Activated CD4-positive, alpha-beta T cell treated with anti-CD3 and anti-CD28 coated beads, Interleukin-2, amount 10 ng/mL, durations not matched to agents 24 days and 14 days (primary cell): ENCODE measurements at places on chromosomes 5 and 9. TPM values are rescaled to one million over a fixed set of nuclear protein-coding genes. Genes with fewer than 3 reads are reported as not detected.

The RIGI gene
- total RNA-seq: 5.5 and 6.1 TPM in 2 replicates

The SPATA31A3 gene
- not detected in 2 replicates for total RNA-seq

DNA sequence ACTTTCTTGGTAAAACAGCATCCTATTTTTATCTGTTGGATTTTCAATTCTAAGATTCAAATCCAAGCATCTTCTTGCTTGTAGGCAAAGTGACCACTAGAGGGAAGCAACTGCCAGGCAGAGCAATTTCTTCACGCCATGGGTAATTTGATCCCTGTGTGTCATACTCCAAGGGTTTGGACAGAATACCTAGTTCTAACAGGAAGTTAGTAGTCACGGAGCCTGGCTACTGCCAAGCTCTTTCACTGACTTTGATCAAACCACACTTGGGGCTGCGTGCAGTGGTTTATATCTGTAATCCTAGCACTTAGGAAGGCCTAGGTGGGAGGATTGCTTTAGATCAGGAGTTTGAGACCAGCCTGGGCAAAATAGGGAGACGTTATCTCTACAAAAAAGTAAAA lies 473.6 kb upstream of the TNC start:
- peak; percentile 57 for DNase-seq

- DNase-seq: no peak
Observed at GRCh38 chr9:6305954-6306563, 22.1 kb upstream of the TPD52L3 start.

The PCDHA4 gene
- not detected in 2 replicates for total RNA-seq

The ZNF782 gene
- 4.3 and 5.1 TPM in 2 replicates for total RNA-seq

The HNRNPA0 gene
- total RNA-seq: 38.3 and 38.6 TPM in 2 replicates

GRCh38 chr5:33848554-33848953 lies 43.2 kb downstream of the ADAMTS12 start:
- DNase-seq: no peak

The LCN15 gene
- total RNA-seq: not detected in 2 replicates

The CCDC183 gene
- total RNA-seq: 0.14 and 0.42 TPM in 2 replicates

The NUTM2F gene
- total RNA-seq: not detected in 2 replicates

The PPP2R2B gene
- 0.12 TPM in 1 of 2 replicates, not detected in the other for total RNA-seq

DNA sequence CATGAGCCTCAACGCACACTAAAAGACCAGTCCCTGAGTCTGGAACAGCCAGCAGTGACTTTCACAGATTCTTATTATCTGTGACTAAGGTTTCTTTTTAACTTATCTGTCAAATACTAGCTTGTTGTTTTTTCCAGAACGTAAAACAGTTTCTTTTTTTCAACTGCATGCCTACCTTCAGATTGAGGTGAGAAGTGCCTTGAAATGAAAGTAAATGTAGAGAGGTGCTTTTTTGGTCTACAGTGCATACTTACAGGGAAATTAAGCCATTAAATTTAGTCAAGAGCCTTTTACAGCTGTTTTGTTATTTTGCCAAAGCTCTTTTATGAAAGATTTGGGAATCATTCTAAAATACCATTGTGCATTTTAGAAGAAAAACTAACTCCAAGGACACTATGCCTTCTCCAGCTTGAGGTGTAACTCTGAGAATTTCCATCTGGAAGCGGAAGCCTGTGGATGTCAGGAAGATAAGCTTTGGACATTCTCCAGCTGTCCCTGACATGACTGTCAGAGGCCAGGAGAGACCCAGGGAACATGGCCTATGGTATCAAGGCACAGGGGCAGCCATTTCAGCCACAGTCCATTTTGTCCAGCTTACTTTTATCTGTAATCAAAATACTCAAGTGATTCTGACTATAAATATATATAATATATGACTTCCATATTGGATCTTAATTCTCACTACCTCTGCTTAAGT lies 230.3 kb downstream of the GLIS3 start:
- no peak for DNase-seq

DNA sequence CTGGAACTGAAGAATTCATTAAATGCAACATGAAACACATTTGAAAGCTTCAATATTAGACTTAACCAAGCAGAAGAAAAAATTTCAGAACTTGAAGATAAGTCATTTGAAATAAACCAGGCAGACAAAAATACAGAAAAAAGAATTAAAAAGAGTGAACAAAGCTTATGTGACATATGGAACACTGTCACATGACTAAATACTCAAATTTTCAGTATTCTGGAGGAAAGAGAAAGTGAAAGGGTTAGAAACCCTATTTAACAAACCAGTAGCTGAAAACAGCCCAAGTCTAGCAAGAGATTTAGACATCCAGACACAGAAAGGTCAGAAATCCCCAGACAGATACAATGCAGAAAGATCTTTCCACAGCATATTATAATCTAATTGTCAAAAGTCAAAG lies 37.1 kb upstream of the SH3TC2 start:
- DNase-seq: no peak

GRCh38 chr9:95468791-95469190 lies 48.0 kb downstream of the PTCH1 start:
- DNase-seq: no peak

The NPR2 gene
- total RNA-seq: 11.3 and 15.4 TPM in 2 replicates

The TDRD7 gene
- 5.5 and 6.3 TPM in 2 replicates for total RNA-seq

DNA sequence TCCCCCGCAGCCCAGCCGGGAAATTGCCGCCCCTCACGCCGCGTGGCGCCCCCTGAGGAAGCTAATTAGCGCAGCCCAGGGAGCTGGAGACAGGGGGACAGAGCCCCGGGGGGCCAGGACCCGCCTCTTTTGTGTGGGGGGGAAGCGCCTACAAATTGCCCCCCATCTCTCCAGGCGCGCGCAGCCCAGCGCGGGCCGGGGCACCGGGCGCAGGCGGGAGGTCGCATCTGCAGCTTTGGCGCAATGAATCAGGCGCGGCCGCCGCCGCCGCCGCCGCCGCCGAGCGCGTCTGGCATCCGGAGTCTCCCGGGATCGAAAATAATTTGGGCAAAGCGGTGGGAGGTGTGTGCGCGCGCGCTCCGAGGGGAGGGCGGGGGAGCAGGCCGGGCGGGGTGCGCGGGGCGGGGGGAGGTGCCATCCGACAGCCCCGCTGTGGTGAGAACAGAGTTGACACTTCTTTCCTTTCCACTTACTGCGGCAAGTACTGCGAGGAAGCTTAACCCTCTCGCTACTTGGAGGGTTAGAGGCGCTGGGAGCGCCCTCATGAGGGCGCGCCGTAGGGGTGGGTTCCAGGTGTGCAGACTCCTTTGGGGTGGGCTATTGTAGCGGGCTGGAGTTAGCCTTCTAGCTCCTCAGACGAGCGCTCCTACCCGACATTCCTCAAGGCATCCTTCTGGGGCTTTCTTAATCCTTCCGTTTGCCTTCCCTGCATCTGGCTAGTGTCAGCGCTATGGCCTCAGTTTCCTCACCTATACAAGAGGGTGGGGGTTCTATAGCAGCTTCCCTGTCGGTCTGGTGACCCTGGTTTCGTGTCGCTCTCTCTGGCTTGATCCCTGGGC lies 63.1 kb downstream of the CXXC5 start:
- peak; percentile 78 for DNase-seq

DNA sequence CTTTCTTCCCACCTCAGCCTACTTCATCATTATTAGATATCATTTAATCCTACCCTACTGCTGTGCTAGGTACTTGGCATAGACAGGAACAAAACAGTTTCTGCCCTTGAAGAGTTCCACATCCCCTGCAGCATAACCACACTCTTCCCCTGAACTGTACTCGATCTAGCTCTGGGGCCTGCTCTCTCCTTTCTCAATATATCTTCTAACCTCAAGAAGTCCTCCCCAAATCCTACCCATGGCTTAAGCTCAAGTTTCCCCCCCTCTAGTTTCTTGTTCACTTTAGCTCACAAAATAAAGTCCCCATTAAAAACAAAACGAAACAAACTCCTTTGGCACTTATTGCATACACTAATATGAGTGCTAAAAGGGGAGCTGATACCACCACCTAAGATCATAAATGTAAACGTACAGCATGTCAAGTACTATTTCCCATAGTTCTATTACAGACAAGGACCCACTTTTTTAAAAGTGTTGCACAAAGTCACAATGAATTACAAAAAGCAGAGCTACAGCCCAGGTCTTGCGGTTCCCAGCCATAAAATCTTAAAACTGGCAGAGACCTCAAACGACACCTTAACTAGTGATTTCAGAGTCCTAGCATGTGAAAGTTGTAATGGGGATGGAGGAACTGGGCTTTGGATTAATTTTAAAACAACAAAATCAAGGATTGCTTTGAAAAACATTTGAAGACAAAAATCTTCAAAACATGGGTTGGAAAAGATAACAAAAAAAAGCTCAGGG lies 80.7 kb downstream of the PTPDC1 start:
- DNase-seq: no peak

DNA sequence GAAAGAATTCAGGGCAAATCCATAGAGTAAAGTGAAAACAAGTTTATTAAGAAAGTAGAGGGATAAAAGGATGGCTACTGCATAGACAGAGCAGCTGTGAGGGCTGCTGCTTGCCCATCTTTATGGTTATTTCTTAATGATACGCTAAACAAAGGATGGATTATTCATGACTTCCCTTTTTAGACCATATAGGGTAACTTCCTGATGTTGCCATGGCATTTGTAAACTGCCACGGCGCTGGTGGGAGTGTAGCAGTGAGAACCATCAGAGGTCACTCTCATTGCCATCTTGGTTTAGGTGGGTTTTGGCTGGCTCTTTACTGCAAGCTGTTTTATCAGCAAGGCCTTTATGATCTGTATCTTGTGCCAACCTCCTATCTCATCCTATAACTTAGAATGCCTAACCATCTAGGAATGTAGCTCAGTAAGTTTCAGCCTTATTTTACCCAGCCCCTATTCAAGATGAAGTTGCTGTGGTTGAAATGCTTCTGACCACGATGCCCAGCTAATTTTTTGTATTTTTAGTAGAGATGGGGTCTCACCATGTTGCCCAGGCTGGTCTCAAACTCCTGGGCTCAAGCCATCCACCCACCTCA lies 42.1 kb downstream of the RFK start:
- no peak for DNase-seq
